ENCODE measurements at places on chromosomes 16 and 17.

- DNase-seq, result no peak
Observed at GRCh38 chr17:3885970-3886369, 6.9 kb downstream of the CAMKK1 start.

DNA sequence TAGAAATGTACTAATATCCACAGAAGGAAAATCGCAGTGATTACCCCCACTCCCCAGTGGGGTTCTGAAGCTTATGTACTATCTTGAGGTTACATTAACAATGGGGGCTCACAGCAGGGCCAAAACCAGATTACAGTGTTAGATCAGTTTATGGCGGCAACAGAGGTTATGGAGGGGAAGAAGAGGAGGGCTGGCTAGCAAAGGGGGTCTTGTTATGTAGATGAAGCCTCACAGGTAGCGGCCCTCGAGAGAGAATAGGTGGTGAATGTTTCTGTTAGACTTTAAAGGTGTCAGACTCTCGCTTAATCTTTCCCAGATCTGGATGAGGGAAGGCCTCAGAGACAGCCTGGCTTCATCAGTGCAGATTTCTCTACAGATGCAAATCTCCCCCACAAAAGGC, 22.2 kb downstream of the RNF112 start:
- no peak for DNase-seq

DNA sequence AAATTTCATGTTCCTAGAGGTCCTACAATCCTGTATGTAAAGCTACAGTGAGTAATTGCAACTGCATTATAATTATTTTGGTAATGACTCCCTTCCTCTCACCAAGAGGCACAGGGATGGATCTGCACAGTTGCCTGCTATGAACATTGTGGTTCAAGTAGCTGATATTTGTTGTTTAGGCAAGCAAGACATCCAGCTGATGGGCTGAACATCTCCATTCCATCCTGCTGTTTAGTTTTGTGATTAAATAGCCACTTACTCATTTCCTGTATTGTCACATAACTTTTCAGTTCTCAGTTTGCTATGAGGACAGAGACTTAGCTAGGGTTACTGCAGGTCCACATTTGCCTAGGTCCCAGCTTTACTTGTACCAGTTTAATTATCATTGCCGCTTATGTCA, 181.2 kb upstream of the TBX2 start:
- no peak for DNase-seq

DNA sequence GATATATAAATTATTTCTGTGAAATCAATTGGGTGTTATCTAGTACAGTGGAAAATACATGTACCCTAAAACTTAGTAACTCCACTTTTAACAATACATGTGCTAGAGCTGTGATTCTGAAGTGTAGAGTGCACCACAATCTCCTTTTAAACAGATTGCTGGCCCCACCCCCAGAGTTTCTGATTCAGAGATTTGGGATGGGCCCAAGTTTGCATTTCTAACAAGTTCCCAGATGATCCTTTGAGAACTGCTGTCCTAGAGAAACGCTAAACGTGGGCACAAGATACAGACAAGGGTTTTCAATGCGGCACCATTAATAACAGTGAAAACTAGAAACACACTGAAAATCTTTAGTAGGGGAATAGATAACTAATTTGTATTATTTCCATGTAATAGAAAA, 49.2 kb downstream of the NXPH3 start:
- DNase-seq, result no peak

- no peak for DNase-seq
Observed at GRCh38 chr16:24156777-24157176, 99.4 kb upstream of the CACNG3 start.

GRCh38 chr17:4475463-4475862, 23.2 kb upstream of the SPNS2 start:
- DNase-seq, result no peak

- DNase-seq, result no peak
Observed at GRCh38 chr17:62713086-62713881, 85.8 kb downstream of the MRC2 start.

DNA sequence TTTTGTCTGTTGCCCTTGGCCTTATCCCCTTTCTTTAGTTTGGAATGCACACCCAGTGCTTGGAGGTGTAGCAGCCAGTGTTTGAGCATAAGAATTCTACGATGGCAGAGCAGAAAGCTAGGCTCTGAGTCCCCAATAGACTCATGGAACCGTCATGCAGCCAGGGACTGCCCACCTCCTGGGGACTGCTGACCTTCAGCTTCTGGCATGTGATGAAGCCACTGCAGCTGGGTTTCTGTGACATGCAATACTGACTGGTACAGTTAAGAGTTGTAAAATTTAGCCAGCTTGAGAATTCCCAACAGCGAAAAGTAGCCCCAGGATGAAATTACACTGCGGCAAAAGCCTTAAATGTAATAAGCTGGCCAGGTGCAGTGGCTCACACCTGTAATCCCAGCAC, 9.0 kb upstream of the MAP3K14 start:
- DNase-seq, result no peak

- no peak for DNase-seq
Observed at GRCh38 chr17:60297760-60298401, 94.1 kb downstream of the USP32 start.

DNA sequence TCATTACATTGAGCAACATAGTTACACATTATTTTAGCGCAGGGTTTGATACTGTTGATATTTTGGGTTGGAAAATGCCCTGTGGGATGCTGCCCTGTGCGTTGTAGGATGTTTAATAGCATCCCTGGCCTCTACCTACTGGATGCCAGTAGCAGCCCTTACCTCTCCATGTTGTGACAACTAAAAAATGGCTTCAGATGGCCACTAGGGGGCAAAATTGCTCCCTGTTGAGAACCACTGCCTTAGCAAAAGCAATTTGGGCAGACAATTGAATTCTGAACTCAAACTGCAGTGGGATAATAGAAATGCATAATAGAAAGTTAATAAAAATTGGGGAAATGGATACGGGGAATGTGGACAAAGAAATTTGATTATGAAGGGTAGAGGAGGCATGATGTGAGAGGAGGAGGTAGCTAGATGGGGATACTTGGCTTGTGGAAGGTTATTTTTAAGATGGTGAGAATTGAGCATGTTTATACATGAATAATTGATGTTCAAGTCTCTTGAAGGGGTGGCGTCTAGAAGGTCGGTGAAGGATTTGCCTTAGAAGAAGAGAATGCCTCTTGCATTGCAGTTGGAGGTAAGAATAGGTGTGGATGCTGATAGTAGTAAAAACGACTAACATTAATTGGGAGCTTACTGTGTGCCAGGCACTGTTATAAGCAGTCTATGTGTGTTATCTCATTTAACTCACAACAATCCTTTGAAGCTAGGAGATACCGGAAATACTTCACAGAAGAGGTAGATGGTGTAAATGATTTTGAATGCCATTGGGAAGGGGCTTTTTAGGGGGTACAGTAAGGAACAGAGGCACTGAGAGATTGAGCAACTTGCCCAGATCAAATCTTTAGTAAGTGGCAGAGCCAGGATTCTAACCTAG, 19.0 kb downstream of the HEATR9 start:
- peak; percentile 64 for DNase-seq

DNA sequence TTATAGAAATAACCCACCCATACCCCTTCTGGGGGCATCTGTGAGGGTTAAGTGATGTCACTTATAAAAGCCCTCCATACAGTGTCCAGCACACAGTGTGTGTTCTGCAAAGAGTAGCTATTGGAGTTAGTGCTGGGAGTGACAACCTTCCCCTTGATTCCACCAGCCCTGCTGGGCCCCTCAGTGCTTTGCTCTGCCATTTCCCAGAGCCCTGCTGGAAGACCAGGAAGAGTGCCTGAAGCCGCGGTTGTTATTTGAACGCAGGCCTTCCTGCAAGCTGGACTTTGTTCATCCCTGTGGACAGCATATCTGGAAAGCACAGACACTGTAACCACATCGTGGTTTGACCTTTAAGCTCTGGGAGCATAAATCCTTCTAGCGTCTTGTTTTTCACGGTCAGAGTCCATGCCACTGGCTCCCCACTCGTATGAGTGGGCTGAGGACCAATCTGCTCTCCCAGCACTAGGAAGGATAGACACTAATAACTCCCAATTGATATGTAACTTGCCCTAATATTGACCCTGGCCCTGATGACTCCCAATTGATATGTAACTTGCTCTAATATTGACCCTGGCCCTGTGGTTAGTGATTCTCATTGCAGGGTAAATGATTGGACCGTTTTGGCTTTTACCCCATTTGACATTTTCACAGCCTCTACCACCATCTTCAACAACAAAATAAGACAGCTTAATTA, 297.1 kb upstream of the MAF start:
- DNase-seq, result no peak

DNA sequence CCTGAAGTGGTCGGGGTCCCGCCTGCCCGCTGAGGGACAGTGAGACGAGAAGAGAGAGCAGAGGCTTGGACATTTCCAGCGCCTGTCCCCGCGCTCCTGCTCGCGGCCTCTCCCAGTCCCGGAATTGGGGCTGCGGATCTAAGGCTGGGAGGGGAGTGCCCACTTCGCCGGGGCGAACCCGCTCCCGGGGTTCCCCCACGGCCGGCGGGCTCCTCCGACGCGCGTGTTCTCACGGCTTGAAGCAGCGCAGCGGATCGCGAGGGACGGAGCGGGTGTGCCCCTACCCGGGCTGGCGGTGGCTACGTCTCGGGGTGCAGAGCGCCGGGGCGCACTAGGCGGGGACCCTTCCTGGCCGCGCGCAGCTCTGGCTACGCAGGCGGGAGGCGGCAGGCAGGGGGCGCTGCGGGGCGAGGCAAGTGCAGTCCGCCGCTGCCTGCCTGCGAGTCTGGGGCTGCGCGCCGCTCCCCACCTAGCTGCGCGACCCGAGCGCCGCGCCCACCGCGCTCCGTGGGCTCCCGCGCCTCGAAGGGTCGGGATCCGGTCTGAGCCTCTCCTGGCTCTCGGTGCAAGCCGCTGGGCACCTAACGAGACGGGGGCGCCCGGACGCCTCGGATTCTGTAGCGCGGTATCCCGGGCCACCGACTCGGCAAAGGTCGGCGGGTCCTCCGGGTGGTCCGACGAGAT, 1.2 kb downstream of the NGFR start:
- peak; percentile 59 for DNase-seq

GRCh38 chr16:87100306-87101058, 216.7 kb downstream of the C16orf95 start:
- DNase-seq, result no peak

DNA sequence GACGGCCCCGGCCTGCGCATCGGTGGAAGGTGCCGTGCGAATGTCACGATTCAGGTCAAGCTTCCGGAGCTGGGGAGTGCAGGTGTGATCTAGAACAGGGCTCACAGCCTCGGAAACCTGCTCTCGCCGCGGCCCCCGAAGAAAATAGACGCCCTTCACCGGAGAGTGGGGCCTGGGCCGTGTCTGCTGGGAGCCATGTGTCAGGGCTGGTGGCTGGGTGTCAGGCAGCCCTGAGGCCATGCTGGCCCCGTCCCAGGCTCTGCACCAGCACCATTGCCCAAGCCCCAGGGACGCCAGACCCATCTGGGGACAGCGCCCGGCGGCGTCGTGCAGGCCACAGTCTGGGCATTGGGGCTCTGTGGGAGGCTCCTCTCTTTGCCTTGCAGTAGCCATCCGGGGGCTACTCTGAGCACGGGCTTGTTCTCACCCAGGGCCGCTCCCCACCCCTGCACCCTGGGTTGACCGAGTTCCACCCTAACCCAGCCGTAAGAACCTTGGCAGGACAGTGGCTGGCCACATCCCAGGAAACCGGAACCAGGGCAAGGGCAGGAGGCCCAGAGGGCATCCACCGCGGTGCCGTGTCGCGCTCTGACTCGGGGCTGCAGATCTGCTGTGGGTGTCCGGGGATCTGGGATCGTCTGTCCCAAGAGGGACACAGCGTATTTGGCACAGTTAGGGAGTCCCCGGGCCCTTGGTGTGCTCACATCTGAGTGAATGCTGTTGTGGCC, 5.3 kb upstream of the NUDT16L1 start:
- DNase-seq, result no peak

- no peak for DNase-seq
Observed at GRCh38 chr17:50764734-50765149, 2.6 kb downstream of the ANKRD40CL start.

- DNase-seq, result no peak
Observed at GRCh38 chr16:52577130-52577706, 30.3 kb upstream of the TOX3 start.
